ENCODE measurements at places on chromosomes 3 and 15.

- no peak for DNase-seq
Observed at GRCh38 chr3:121545049-121545573, 677 bp downstream of the POLQ start.

DNA sequence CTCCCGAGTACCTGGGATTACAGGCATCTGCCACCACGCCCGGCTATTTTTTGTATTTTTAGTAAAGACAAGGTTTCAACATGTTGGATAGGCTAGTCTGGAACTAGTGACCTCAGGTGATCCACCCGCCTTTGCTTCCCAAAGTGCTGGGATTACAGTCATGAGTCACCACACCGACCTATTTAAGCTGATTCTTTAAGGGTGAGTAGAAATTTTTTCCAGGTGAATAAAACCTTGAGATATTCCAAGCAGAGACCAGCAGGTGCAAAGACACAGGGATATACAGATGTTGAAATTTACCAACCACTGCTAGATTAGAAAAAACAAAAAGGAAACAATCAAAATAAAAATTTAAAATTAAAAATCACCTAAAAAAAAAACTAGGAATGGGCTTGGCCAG, 74.4 kb upstream of the CHRNB4 start:
- DNase-seq = no peak

- DNase-seq = no peak
Observed at GRCh38 chr15:67587331-67587730, 44.8 kb downstream of the MAP2K5 start.

- DNase-seq = no peak
Observed at GRCh38 chr15:49458145-49458544, 35.1 kb downstream of the FGF7 start.

GRCh38 chr3:68025189-68025588, 370.8 kb upstream of the SUCLG2 start:
- DNase-seq = no peak
